Amygdala (tissue), 56 donors: ENCODE measurements at places on chromosomes 7 and 10.
A peak's percentile ranks its signal among the peaks of the same experiment; 100 is the strongest.

- no peak for DNase-seq
Measured at GRCh38 chr7:7276161-7276560, 93.8 kb downstream of the C1GALT1 start.

DNA sequence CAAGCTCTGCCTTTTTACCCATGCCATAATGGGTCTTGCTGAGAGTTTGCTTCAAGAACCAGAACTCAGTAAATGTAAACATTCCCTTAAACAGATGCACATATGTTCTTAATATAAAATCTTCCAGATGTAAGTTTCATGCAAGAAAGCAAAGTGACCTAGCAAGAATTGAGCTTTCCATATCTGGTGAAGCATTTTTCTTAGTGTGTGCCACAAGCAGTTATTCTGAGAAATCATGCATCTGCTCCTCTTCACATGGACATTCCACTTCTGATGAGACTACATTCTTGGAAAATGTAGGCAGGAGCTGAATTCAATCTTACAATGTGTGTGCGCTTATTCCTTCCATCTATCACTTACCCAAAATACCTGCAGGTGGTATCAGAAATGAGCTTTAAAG, 227.8 kb upstream of the LRRTM3 start:
- no peak for DNase-seq

DNA sequence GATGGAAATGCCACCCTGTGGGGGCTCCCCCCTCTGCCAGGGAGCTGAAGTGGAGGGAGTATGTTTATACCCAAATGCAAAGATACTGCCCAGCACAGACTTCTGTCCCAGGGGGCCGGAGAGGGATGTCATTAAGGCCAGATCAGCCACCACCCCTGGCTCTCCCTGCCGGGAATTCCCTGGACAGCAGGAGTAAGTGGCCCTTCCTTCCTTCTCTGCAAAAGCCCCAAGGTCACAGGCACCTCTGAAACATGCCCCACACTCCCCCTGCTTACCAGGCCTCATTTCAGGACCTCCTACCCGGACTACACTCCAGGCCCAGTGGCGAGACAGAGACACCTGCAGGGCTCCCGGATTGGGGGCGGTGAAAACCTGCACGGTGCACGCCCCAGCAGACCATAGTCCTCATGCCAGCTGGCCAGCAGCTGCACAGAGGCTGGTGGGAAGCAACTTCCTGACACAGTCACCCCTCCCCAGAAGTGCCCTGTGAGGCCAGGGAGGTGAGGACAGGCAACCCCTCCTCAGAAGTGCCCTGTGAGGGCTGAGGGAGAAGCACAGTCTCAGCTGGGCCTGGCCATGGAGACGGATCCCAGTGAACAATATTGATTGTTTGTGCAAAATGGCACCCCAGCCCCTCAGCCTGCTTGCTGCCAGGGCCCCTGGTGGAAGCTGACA, 33.0 kb upstream of the RET start:
- no peak for DNase-seq

GRCh38 chr7:66529883-66530610, 98.6 kb upstream of the KCTD7 start:
- no peak for DNase-seq

GRCh38 chr7:37526623-37527022, 78.0 kb upstream of the ELMO1 start:
- no peak for DNase-seq

GRCh38 chr7:29976266-29976665, 13.3 kb downstream of the SCRN1 start:
- DNase-seq = no peak

DNA sequence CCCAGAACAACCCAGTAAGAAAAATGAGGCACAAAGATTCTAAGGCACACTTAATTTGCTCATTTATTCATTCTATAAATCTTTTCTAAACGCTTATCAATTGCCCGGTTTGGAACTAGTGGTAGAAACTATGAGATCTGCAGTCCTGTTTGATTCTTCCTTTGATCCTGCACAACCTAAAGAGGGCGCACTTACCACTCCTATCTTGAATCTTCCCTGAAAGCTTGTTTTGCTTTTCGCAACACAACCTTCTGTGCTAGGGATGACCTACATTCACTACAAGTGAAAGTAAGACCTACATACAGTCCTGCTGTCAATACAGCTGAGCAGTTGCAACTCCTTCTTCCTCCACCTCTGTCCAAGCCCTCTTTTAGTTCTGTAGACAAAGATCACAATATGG, 12.6 kb upstream of the ARL4A start:
- no peak for DNase-seq

DNA sequence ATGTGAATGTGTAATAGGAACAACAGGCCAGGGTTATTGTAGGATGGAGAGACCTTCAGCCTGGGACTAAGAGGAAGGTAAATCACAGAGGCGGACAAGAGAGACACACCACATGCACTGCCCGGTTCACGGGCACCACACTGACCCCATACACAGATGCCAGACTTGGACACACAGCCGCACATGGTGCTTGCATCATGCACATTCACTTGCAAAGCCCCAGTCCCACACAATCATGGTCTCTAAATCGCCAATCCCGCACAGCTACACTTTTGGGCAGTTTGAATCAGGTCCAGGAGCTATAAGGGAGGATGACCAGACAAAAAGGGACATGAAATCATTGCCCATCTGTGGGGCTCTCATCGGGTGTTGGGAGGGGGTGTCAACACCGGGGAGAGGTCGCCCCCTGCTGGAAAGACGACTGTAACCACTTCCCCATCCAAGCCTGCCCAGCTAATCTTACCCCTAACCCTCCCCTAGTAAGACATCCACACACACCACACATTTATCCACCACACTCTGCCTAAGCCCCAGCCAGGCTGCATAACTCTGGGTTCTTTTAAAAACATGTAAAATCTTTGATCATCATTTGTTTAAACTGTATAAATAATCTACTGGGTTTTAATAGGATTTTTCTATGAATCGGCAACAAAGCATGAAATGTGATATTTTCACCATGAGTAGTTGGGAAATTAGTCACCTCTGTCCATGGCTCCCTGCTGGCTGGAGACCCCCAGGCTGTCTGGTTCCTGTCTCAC, 40.5 kb upstream of the SLF2 start:
- DNase-seq = no peak

DNA sequence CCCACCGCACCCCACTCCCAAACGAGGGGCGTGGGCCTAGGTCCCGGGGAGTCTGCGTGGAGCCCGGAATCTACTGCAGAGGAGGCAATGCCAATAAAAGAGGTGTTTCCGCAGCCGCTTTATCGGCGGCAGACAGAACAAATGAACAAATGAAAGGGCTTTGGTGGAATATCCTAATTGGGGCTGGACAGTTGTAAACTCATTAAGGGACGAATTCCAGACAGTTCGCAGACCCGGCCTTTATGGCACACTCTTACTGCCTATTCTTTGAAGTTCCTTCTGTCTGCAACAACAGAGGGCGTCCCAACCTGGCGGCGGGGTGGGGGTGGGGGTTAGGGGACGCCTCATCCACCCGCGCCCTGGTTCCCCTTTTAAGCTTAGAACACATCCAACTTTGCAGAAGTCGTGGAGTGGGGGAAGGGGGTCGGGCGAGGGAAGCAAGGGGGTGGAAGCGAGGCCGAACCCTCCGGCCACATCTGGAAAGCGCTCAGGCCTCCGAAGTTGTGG, 4.1 kb downstream of the HOXA9 start:
- no peak for DNase-seq

- DNase-seq = no peak
Measured at GRCh38 chr7:156060925-156061324, 248.7 kb upstream of the SHH start.

GRCh38 chr7:120180221-120180620, 92.8 kb upstream of the KCND2 start:
- DNase-seq = no peak

DNA sequence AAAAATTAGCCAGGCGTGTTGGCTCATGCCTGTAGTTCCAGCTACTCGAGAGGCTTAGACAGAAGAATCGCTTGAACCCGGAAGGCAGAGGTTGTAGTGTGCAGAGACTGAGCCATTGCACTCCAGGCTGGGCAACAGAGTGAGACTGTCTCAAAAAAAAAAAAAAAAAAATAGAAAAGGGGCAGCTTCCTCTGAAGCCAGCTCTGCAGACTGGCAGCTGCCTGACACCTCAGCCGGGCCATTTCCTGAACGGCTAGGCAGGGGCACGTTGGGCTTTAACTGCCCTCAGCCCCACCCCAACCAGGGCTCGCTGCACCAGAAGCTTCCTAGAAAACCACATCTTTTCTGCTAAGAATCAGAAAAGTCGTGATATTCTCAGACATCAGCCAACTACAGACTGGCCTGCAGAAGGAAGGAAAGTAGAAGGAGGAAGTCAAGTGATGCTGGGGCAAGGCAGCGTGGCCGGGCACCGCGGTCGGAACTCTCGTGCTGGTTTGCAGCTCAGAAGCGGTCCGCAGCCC, 38.0 kb downstream of the PRKAG2 start:
- peak; percentile 23 for DNase-seq

- no peak for DNase-seq
Measured at GRCh38 chr7:19117870-19118608, 603 bp upstream of the TWIST1 start.

GRCh38 chr7:34036051-34036920, 130.9 kb downstream of the BMPER start:
- DNase-seq = no peak

DNA sequence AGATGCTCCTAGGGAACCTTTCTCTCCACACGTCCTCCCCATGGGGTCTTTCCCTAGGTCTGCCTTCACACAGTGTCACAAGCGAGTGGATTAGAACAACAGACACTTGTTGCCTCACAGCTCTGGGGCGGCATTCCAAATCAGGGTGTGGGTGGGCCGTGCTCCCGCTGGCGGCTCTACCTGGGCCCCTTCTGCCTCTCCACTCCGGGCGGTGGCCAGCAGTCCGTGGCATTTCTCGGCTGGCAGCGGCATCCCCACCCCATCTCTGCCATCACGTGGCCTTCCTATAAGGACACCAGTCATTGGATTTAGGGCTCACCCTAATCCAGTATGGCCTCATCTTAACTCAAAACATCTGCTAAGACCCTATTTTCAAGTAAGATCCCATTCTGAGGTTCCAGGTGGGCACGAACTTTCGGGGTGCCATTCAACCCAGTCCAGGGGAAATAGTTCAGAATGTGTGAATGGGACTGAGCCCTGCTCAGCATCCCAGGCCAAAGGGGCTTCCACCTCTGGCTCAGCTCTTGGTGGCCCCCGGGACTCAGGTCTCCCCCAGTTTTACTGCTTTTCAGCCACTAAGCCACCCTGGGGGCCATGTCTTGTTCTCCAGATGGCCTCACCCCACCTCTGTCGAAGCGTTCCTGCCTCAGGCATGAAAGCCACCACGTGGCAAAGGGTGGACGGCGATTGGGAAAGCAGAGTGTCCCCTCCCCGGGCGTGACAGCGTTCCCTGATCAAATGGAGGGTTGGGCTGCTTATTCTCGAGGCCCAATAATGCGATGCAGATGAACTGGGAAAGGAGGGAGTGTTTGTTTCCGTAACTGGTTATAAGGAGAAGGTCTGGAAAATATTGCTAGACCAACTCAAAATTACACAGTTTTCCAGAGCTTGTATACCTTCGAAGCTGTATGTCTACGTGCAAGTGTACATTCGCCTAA, 350.0 kb downstream of the GLRX3 start:
- no peak for DNase-seq

GRCh38 chr10:123972481-123973401, 81.1 kb upstream of the CPXM2 start:
- no peak for DNase-seq
